ENCODE measurements at places on chromosomes 6 and 20.
A peak's percentile ranks its signal among the peaks of the same experiment; 100 is the strongest.

- no peak for DNase-seq
Observed at GRCh38 chr6:10146715-10147451, 268.0 kb downstream of the TFAP2A start.

GRCh38 chr6:158813032-158813431 is 6.1 kb downstream of the EZR start:
- no peak for DNase-seq

- no peak for DNase-seq
Observed at GRCh38 chr20:41014561-41015088, 14.0 kb upstream of the TOP1 start.

- DNase-seq = no peak
Observed at GRCh38 chr6:33589731-33590530, 9.9 kb upstream of the BAK1 start.

DNA sequence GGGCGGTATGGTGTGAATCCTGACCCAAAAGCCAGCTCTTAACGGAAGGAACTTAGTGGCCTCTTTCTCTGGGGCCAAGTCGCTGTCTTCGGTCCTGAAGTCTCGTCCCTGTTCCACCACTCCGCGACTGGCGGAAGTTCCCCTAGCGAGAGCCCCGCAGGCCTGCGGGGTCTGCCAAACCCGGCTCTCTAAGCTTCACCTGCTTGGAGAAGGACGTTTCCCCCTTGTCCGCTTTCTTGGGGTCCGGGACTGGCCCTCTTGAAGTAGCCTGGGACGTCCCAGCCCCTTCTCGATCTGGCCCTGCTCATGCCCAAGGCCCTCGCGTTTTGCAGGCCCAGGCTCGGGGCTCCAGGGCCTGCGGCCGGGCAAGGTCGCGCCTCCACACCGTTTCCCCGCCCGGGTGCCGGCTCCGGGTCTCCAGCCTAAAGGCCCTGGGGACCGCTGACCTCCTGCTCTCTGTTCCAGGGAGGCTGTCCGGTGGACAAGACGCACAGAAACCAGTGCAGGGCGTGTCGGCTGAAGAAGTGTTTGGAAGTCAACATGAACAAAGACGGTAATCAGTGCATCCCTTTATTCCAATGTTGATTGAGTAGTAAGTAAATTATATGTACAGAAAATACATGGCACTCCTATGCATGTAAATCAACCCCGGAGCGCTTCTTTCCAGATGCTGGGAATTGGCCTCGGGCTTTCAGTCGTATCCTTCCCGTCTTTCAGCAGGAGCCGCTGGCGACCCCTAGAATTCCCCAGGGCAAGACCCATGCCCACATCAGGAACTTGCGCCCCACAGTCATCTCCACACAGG is 8.8 kb downstream of the NR2E1 start:
- no peak for DNase-seq

- DNase-seq = peak; percentile 10
Observed at GRCh38 chr6:37137201-37138090, 32.5 kb upstream of the PIM1 start.

DNA sequence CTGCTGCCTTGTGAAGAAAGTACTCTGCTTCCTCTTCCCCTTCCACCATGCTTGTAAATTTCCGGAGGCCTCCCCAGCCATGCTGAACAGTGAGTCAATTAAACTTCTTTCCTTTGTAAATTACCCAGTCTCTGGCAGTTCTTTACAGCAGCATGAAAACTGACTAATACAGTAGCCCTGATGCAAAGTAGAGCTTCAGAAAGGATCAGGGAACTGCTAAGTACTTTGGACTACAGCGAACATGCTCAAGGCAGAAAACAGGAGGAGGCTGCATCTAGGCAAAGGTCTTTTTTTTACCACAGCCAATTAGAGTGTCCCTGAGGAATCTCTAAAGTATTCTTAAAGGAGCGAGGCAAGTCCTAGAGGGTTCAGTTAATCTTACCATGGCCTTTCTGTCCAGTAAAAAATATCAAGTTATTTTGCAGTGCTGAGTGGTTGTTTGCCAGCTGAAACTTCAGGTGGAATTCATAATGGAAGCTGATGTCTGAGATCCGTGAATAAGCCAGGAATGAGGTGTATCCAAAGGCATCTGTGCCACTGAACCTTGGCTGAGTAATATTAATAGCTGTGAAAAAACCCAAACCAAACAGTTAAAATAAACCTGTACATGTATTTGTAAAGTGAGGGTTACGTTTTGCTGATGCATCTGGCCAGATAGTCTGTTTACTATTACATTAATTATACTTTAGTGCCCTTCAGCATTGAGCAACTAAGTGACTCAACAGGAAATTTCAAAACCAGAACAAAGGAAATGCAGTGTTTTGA is 170.4 kb downstream of the PHF3 start:
- DNase-seq = no peak

- DNase-seq = no peak
Observed at GRCh38 chr6:105445481-105445880, 42.6 kb upstream of the PREP start.

- DNase-seq = no peak
Observed at GRCh38 chr20:550611-551010, 7.0 kb upstream of the CSNK2A1 start.

DNA sequence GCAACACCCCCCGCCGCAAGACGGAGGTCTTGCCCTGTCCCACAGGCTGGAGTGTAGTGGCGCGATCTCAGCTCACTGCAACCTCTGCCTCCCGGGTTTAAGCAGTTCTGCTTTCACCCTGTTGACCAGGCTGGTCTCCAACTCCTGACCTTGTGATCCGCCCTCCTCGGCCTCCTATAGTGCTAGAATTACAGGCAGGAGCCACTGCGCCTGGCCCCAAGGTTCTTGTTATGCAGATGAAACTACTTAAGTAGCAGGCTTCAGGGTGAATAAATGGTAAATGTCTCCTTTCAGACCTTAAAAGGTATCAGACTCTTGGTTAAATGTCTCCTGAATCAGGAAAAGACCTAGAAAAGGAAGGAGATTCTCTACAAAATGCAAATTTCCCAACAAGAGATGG is 95.4 kb upstream of the TMEM181 start:
- DNase-seq = no peak

DNA sequence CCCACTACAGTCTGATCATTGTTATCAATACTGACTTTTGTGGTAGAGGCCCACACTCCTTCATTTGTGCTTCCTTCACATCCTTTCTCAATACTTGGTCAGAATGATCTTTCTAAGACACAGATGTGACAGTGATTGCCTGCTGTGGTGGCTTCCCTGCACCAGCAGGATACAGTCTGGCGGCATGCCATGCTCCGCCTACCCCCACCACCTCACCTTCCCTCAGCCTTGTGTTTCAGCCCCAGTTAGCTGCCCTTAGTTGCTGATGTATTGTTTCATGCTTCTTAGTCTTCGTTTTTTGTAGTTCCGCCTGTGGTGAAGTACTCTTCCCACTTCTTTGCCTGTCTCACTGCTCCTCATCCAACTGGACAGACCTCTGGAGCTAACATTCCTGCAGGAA is 10.9 kb downstream of the LRRC1 start:
- DNase-seq = no peak

GRCh38 chr6:46949632-46950280 is 28.0 kb upstream of the ADGRF5 start:
- no peak for DNase-seq

DNA sequence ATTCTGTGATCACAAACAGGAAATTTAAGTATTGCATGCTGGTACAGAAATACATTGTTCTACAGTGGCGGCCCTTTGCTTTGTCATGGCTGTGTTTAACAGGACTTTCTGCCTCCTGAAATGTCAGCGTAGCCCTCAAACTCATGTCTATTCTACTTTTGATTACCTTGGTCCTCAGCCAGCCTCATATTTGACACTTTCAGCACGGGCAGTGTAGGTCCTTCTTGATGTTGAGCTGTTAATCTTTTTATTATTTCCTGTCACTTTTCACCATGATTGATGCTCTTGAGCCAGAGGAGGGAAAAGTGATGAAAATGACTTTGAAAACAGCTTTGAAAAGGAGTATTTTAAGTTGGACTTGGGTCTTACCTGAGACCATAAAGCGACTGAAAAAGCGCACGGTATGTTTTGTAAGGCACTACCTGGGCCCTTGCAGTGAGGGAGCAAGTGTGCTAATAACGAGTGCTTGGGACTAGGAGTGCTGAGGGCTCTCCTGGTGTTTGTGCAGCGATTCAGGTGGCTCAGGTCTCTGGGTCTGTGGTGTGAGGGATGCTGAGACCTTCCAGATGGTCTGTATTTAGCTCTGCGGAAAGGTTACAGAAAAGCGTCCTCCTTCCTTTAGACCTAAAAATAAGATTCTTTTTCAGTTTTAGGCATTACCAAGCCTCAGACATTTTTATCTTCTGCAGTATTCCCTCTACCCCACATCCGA is 45.2 kb upstream of the RREB1 start:
- DNase-seq = no peak

GRCh38 chr20:58891718-58892140 is 39.2 kb downstream of the GNAS start:
- DNase-seq = no peak

GRCh38 chr6:169165561-169166300 is 87.9 kb downstream of the THBS2 start:
- DNase-seq = no peak

DNA sequence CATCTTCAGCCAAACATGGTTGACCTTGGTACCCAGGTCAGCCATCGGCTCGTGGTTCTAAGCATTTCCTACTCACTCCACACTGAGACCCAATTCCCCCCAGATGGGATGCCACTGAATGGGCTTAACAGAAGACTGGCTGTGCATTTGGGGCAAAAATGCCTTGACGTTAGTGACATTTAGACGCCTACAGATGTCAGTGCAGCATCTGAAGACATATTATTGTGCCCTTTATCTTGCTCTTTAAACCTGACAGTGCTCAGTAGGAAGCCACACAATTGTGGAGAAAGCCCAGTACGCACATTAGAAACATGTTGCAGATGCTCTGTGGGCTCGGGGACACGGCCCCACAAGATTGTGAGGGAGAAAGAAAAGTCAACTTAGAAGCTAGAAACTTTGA is 414.7 kb downstream of the PTPRT start:
- DNase-seq = no peak

DNA sequence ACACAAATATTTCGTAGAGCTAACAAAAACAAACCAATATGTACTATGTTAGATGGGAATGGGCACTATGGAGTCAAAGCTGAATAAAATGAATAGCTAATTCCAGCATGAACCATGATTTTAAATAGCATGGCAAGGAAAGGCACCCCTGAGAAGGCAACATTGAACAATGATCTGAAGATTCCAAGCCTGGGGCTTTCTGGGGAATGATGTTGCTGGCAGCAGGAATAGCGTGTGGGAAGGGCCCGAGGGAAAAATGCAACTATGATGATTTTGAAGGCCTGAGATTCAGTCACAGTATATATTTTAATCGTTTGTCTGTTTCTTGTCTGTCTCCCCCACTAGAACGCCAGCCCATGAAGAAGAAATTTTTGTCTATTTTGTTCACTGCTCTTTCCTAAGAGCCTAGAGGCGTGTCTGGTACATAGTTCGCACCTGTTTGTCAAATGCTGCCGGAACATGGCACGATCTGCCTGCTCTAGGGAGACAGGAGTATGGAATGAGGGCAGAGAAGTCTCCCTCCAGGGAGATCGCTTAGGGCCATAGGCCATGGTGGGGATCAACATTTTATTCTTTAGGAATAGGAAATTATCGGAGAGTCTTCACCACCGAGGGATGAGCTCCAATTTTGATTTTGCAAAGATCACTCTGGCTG is 84.8 kb upstream of the EYA2 start:
- no peak for DNase-seq

DNA sequence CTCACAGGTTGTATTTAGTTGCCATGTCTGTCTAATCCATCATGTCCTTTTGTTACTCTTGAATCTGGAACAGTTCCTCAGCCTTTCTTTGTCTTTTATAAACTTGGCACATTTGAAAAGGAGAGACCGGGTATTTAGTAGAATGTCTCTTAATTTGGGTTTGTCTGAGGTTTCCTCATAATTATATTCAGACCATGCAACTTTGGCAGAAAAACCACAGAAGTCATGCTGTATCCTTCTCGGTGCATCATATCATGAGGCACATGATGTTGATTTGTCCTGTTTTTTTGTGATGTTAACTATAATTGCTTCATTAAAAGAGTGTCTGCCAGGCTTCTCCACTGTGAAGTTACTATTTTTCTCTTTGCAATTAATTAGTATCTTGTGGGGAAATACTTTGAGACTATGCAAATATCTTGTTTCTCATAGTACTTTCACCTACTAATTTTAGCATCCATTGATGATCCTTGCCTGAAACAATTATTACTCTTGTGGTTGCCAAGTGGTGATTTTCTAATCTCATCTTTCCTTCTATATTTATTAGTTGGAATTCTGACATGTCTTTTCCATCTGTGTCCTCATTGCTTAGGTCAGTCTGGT is 837.3 kb downstream of the DHX35 start:
- no peak for DNase-seq

DNA sequence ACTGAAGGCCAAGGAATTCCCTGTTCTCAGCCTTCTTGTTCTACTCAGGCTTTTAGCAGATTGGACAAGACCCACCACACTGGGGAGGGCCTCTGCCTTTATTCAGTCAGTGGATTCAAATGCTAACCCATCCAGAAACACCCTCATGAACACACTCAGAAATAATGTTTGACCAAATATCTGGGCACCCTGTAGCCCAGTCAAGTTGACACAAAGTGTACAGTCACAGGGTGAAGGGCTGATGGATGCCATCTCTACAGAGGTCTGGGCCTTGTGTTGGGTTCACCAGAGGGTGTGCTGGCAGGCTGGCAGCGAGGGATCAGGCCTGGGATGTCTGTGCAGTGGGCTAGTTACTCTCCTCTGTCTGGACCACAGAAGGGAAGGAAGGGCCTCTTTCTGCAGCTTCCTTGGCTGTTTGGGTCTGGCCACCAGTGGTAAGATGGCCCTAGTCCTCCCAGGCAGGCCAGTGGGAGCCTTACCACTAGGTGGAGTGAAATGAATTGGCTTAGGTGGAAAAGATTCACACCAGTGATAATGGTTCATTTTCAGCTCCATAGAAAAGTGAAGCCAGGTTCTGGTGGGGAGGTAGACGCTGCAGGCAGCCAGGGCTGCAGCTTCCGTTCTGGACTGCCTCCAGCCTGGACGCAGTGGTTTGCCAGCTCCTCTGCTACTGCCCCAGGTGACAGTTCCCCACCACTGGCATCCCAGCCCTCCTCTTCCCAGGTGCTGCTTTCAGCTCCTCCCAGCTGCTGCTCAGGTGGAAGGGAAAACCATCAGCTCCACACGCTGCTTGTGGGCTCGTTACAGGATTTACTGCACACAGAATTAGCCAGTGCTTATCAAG is 9.2 kb downstream of the TUBB2A start:
- DNase-seq = no peak

All from central memory CD4-positive, alpha-beta T cell (primary cell).